AG20443 (cell line): ENCODE measurements at places on chromosomes 7 and 10.

- DNase-seq = no peak
Observed at GRCh38 chr7:131656980-131657723, 100.7 kb upstream of the PODXL start.

DNA sequence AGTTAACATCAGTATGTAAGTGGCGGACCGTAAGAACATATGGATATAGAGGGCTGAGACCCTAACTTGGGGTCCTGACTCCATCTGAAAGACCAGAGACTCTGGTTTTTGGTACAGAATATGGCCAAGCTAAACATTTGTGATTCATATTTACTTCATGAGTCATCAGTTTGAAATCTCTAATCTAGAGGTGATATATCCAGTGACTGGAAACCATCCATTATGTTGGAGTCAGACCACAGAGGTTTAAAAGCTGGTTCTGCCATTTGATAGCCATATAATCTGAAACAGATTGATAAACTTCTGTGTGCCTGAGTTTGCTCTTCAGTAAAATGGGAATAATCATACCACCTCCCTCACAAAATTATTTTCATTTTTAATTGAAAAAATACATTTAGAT lies 505.3 kb downstream of the SORCS3 start:
- DNase-seq = no peak

DNA sequence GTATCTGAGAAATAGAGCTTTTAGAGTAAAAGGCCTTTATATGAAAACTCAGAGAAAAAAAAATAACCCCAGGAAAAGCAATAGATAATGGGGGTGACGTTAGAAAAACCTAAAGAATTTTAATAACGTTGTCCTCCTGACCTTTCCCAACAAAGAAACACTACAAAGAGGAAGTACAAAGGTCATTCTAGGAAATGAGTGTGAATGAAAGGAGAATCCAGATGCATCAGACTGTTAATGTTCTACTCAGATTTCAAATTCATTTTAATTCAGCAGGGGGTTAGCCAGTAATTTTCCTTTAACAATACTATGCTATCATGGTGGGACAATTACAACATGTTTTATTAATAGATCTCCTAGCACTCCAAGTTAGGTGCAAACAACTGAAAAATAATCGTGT lies 73.8 kb upstream of the CDK1 start:
- DNase-seq = no peak

DNA sequence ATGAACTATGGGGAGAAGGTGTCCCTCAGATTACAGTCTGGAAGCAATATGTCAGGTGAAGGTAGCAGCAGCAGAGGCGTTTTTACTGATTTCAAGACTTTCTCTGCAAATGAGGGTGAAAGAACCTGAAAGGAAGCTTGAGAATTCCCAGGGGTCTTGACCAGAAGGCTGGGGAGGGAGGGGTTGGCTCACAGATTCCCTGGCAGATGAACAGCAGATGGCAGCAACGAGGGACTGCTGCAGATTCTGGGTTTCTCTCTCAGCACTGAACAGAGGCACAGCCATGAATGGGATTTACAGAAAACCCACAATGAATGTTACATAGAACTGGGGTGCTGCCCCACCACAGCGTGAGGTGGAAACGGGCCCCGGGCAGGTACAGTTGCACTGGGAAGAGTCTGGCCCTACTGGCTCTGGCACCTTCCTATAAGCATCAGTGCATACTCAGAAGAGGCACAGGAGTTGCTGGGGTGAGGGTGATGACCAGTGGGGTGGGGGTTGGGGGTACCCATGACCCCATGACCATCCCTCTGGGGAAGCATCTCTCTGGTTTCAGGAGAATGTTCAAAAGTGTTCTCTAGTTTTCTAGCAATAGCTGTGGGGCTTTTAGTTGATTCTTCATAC lies 317.8 kb downstream of the SH2D4B start:
- DNase-seq = no peak

GRCh38 chr7:73892003-73892999 lies 31.3 kb downstream of the TMEM270 start:
- peak; percentile 47 for DNase-seq

DNA sequence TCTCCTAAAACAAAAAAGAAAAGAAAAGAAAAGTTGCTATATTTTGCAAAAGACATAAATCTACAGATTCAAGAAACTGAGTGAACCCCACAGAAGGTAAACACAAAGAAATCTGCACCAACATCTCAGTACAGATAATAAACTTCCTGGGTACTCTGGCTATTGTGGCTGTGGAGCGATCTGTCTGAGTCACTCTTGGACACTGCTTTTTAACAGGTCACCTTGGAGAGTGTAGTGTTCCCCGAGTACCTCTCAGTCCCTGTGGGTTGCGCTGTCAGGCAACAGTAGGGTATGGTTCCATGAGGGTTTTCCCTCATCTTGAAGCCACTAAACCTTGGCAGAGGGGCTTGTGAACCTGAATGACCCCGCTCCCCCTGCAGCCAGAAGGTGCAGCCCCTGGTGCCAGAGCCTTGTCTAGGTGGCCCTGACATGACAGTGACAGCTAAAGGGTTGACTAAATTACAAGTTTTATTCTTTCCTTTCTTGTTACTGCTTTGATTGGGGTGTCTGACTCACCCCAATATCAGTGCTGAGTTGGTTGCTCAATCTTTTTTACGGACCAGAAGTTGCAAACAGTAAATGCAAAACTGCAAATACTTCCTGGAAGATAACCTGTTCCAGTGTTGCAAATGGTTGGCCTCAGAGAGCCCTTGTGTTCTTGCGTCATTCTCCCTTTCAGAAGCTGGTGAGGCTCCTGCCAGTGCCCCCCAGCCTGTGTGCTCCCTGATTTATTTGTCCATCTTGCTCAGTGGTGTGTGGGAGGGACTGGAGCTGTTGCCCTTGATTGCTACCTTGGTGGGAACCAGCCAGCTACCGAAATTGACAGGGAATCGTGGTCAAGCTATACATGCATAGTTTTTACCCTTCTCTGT lies 30.6 kb downstream of the POR start:
- no peak for DNase-seq

- no peak for DNase-seq
Observed at GRCh38 chr10:48249004-48249762, 25.3 kb downstream of the FRMPD2 start.

- DNase-seq = peak; percentile 77
Observed at GRCh38 chr10:11472158-11472753, 139.2 kb downstream of the USP6NL start.

DNA sequence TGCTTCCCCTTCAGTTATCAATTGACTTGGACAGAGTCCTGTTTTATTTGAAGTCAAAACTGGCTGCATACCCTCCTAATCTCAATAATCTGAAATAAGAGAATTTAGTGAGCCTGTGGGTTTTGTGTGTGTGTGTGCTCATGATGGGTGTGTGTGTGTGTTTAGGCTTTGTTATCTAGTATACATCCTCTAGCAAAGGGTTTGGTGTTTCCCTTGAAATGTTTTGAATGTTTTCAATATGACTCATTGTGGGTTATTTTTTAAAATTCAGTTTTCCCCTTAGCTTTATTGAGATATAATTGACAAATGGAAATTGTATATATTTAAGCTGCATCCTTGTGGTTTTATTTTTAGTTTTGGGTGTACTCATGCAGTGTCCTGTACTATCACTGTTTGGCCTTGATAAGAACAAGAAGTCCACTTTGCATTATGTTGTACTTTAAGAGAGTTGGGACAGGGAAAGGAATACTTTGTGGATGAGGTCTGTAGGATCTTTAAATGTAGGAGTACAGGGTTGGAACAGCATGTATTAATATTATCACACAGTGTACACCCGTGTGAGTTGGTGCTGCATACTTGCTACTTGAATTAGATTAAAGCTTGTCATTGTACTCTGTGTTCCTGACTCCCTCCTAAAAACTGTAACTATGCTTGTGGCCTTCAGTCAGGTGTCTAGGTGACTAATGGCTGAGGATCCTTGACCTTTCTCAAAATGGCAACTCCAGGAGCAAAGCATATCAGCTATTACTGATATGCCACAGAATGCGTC lies 58.3 kb downstream of the VCL start:
- peak; percentile 37 for DNase-seq
